ENCODE measurements at places on chromosomes 2 and 18.

- DNase-seq, result no peak
These were observed 135.6 kb downstream of the ARHGAP15 start for GRCh38 chr2:143264851-143265250.

DNA sequence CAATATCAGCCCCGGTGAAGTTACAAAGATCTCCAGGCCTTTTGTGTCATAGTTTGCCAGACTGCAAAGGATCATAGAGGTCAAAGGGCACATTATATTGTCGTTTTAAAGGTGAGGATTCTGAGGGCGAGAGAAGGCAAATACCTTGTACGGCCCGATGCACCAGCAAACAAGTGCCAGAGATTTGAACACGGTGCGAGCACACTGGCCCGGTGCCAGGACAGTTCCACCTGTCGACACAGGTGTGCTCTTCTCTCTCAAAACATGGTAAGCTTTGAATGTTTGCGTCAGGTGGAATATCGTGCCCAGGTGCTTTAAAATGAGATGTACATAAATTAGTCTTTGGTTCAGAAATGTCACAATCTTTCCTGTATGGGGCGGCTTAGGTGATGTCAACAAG lies 776.1 kb upstream of the ID2 start:
- no peak for DNase-seq

GRCh38 chr18:54712306-54712705 lies 116.0 kb upstream of the RAB27B start:
- no peak for DNase-seq

DNA sequence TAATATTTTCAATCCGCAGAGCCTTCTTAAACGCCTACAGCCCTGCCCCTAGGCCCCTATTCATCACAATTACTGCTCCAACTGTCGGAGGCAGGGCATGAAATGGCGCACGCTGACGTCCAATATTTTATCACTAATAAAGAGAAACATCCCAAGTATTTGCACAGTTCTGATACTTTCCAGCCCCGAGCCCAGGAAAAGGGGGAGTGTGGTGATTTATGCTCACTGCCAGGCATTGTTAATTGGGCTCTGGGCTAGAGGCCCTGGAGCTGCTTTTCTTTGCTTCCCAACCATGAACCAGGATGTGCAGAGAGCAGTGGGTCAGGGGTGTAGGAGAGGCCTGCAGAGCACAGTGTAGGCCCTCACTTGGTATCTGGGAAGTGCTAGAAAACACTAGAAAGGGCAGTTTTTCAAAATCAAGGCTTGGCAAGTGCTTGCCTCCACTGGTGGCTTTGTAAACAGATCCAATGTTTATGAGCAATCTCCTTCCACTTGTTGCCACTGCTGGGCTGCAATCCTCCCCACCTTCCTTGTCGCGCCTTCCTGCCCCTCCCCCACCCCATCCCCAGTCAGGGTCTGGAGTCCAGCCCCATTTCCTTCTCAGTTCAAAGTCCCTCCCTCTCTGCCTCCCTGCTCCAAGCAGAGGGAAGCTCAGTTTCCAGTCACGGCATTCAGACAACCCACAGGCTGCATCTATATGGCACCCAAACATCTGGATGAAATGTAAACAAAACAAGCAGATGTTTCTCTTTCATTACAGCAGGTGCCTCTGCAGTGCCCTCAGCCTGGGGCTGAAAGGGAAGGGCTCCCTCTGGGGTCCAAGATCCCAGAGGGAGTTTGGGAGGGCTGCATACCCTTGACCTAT lies 83.9 kb upstream of the PKDCC start:
- DNase-seq, result no peak

- DNase-seq, result no peak
These were observed 194.5 kb downstream of the LOXHD1 start for GRCh38 chr18:46462523-46462922.

DNA sequence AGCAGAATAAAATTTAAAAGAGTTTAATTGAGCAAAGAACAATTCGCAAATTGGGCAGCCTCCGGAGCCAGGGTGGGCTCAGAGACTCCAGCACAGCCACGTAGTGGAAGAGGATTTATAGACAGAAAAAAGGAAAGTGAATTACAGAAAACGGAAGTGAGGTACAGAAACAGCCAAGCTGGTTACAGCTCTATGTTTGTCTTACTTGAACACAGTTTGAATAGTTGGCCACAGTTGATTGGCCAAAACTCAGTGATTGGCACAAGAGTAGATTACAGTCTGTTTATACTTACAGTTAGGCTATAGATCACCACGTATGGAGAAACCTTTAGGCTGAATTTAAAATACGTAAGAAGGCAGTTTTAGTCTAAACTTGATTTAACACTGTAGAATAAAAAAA lies 78.8 kb upstream of the NEDD4L start:
- no peak for DNase-seq

GRCh38 chr18:63315876-63316275 lies 3.7 kb downstream of the BCL2 start:
- no peak for DNase-seq

DNA sequence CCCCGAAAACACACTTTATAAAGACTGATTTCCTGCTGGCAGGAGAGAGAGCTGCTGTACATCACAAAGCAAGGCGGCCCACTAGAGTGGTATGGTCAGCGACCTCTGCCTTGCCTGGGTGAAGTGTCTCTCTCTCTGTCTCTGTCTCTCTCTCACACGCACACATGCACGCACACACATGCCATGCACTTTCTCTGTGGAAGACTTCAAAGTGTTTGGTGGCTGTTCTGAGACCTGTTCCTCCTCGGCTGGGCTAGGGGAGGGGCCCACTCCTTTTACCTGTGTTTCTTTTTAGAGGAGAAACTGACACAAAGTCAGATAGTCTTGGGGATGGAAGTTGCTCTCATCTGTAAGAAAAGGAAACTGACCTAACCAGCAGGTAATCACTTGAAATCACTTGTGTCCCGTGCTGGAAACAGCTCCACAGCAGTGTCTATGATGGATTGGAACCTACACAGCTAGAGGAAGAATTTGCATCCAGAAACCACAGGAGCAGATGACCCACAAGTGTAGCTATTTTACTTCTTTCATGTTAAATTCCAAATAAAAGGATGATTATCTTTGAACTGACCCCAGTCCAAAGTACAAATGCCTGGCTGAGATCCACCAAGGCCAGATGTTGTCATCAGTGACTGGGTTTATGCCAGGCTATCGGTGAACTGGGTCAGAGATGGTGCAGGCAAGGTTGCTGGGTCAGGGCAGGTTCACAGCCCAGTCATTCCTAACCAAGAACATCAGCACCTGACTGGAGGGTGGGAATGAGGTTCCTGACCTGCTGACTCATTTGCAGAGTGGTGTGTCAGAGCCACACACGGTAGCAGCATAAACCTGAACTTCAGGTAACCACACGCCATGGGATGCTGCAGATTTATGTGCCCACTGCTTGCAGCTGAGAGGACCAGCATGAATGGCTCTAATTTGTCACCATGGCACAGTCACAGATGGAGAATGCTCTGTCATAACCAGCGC lies 63.0 kb downstream of the NPAS2 start:
- DNase-seq, result no peak

GRCh38 chr2:27121906-27122305 lies 1.7 kb upstream of the ABHD1 start:
- no peak for DNase-seq

GRCh38 chr18:48942554-48943261 lies 8.1 kb downstream of the SMAD7 start:
- DNase-seq, result no peak

GRCh38 chr2:238255151-238255551 lies 15.3 kb upstream of the HES6 start:
- DNase-seq, result no peak

DNA sequence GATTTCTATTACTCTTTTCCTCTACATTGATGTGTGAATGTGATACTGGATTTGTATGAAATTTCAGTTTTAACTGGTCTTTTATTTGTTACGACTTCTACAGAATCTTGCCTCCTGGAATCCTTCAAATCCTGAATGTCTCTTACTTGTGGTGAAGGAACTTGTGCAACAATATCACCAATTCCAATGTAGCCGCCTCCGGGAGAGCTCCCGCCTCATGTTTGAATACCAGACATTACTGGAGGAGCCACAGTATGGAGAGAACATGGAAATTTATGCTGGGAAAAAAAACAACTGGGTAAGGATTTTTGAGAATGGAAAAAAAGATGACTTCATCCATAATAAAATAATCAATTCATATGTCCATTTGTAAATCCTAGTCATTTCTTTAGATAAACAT lies 134.6 kb downstream of the BABAM2 start:
- DNase-seq, result no peak

DNA sequence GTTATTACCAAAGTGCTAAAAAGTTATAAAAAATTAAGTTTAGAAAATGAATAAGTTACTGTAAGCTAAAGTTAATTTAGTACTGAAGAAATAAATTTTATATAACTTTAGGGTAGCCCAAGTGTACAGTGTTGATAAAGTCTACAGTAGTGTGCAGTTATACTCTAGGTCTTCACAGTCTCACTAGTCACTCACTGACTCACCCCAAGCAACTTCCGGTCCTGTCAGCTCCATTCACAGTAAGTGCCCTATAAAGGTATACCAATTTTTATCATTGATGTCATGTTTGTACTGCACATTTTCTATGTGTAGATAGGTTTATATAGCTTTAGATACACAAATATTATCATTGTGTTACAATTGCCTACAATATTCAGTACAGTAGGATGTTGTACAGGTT lies 518.3 kb upstream of the PIK3C3 start:
- DNase-seq, result no peak

- no peak for DNase-seq
These were observed 31.4 kb downstream of the COLEC11 start for GRCh38 chr2:3626118-3626811.

DNA sequence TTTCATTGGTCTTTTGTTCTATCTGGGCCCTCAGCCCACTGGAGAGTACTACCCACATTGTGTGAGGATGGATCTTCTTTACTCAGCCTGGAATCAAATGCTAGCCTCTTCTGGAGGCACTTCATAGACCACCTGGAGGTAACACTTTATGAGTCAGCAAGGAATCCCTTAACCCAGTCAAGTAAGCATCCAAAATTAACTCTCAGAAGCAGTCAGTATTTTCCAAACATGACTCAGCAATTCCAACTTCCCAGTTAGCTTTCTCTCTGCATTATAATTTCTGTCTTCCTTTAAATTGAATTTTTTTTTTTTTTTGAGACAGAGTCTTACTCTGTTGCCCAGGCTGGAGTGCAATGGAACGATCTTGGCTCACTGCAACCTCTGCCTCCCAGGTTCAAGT lies 142.7 kb downstream of the ACKR3 start:
- no peak for DNase-seq

GRCh38 chr2:55384786-55385185 lies 34.9 kb downstream of the CCDC88A start:
- no peak for DNase-seq

DNA sequence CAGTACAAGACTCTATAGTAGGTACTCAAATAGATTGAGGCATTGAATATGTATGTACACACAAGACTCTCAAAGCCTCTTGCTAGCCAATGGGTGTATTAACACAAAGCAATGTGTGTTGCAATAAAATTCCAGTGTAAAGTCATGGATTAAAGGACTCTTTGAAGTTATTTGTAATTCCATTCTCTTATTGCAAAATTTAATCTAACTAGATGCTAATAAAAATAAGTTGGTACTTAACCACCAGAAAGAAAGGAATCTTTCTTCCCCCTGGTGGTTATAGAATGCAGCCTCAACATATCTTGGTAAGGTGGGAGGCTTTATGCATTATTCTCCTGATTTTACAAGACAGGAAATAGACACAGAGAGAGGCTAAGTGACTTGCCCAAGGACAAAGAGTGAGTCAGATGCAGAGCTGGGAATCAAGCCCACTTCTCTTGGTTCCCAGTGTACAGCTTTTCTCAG lies 18.0 kb downstream of the LRP1B start:
- peak; percentile 29 for DNase-seq

DNA sequence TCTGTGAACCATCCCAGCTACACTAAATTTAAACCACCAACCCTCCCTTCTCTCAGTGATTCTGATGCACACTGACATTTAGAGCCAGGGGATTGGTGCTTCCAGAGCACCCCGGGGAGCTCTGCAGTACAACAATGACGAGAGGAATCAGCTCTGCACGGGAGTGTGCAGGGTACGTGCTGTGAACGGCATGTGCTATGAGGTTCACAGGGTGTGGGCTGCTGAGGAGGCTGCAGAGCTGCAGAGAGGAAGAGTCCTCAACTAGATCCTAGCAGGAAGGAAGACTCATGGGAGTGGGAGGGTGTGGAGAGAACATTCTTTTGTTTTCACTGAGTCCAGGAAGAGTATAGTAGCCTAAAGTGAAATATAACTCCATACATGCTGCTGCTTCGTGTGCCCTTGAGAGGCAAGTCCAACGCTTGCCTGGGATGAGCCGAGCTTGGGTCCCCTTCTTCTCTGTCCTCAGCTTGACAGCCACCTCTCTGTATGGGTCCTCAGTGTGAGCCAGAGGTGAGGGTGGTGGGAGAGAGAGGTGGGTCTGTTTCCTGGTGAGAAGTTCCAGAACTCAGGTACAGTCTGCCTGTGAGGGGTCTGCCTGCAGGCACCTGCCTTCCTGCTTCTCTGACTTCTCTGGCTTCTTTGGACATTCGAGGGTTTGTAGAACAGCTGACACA lies 118.8 kb downstream of the CTIF start:
- DNase-seq, result no peak

- DNase-seq, result no peak
These were observed 64.9 kb upstream of the WIPF1 start for GRCh38 chr2:174662459-174662858.

GRCh38 chr2:170006587-170007325 lies 171.2 kb upstream of the MYO3B start:
- DNase-seq, result no peak

- DNase-seq, result no peak
These were observed 48.2 kb downstream of the KCMF1 start for GRCh38 chr2:85019121-85019520.

DNA sequence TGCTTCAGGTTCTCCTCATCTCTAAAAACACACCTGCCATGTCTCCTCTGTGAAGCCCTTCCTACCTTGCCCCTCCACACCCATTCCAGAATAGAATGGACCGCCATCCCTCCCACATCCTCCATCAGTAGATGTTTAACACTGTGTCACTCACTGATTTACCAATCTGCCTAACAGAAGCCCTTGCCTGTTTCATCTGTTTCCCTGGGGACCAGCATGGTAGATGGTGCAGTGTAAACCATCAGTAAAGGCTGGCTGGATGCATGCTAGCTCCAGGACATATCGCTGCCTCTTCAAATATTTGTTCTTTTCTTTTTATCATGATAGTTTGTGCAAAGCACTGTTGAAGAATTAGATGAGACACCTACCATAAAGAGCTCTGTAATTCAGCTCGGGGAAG lies 271.4 kb downstream of the PIEZO2 start:
- no peak for DNase-seq

DNA sequence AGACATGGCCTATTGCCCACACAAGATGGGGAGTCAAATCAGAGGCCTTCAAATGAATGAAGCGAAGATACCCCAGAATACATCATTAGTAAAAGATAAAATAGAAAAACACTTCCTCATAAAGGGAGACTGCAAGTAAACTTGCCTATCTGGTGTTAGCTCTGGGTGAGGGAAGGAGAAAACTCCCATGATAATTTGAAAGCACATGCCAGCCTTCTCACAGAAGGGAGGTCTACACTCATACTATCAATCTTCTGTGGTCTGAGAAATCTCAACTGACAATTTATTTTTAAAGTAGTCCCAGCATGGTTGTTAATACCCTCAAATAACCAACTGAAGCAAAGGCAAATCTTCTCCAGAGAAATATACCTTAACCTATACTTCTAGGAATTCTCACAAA lies 75.4 kb downstream of the EXOC6B start:
- DNase-seq, result no peak

All from hippocampal formation (tissue), 2 donors.